Cerebellar nuclear complex (tissue), 1 donor: ENCODE measurements at places on chromosomes 12 and 14.

- no peak for DNase-seq
Observed at GRCh38 chr14:105527381-105527825, 1.0 kb downstream of the TMEM121 start.

- DNase-seq: no peak
Observed at GRCh38 chr14:99831903-99832685, 38.9 kb downstream of the EML1 start.

DNA sequence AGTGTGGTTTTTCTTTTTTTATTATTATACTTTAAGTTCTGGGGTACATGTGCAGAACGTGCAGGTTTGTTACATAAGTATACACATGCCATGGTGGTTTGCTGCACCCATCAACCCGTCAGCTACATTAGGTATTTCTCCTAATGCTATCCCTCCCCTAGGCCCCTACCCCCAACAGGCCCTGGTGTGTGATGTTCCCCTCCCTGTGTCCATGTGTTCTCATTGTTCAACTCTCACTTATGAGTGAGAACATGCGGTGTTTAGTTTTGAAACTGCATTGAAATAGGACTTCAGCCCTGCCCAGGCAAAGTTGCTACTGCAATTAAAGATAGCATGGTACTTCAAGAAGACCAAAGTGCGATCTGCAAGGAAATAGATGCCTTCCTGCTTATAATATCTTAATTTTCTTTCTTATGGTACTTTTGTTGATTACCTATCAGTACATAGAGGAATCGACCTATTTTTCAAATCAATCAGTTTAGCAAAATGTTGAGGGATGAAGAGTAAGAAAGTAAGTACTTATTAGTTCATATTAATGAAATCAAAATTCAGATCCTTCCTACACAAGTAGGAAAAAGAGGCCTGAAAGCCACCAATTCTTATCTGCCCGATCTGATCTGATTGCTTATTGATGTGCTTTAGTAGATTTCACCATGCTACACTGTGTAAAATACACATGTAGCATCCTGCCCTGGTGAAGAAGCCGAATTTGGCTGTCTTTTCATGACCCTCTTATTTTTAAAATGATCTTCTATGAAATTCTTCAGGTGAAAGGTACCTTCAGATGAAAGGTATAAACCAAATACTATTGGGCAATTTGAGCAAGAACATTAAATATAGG lies 1.6 kb downstream of the LTA4H start:
- no peak for DNase-seq

DNA sequence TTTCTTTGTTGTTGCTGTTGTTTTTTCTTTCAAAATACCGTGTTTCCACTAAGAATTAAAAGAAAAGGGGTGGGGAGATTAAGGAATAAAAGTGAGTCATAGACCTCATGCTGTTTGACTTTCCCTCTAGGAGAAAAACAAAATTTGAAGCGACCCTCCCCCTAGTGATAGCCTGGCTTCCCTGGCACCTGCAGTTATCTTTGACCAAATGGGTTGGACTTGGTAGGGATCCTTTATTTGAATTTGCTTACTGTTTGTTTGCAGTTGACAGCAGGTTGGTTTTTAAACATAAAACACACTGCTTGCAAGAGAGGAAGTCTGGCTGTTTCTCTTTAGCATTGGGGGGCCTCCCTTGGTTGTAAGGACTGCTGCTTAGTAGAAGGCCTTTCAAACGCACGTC lies 14.0 kb downstream of the OTX2 start:
- no peak for DNase-seq

- DNase-seq: no peak
Observed at GRCh38 chr12:104049903-104050356, at the start of gene GLT8D2. TSS of gene GLT8D2 (minus strand) at chr12:104050187. CDS start at chr12:104019648, 30,539 bp downstream.

GRCh38 chr12:12240662-12241340 lies 26.0 kb downstream of the LRP6 start:
- no peak for DNase-seq

DNA sequence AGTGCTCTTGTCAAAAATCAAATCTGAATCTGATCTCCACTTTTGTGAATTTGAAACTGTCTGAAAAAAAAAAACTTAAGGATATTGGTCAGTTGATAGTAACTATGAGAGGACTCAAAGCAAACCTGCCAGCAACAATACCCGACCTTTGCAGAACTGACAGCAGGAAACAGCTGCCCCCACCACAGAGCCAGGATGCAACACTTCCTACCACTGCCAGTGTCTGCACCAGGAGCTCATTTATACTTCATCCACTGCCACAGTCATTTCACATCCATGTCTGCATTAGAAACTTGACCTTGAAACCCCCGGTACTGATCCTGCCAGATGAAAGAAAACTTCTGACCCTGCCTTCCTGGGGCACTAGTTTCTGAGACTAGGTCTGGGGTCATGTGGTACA lies 27.4 kb upstream of the RXYLT1 start:
- DNase-seq: no peak

GRCh38 chr12:58566599-58566998 lies 353.7 kb downstream of the LRIG3 start:
- no peak for DNase-seq

GRCh38 chr12:131457331-131458047 lies 253.4 kb upstream of the SFSWAP start:
- no peak for DNase-seq

GRCh38 chr14:81091660-81092059 lies 129.1 kb downstream of the GTF2A1 start:
- no peak for DNase-seq

- DNase-seq: no peak
Observed at GRCh38 chr12:108109954-108110353, 19.1 kb upstream of the WSCD2 start.

DNA sequence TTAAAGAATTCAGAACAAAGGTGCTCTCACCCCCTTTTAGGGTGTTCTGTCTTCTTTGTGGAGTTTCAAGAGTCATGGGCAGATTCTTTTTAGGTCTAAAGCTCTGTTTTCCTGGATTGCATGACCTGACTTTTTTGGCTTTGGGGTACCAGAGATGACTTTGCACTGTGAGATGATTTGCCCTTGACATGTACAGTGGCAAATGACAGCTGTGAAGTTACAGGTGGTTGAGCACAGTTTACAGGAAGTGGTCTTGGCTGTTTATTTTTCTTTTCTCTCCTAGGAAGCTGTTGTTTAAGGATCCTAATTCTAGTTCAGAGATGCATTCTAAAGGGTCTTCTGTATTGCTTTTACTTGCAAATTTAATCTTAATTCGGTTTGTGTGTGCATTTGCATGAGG lies 83.8 kb upstream of the METAP2 start:
- DNase-seq: no peak

DNA sequence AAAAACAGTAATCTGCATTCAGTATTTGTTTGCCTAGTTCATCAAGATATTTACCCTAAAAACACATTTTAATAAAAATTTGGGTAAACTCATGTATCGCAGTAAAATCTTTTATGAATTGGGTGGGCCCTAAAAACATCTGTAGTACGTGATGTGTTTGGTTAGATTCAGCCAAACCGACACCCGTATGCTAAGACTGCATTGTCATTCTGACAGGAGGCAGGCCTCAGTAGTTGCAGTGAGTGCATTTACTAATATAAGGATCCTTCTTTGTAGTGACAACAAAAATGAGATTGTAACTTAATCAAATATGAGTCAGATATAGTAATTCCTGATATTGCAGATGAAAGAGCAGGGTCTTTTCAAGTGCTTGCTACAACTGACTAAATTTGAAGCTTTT lies 191.8 kb downstream of the SLC16A7 start:
- no peak for DNase-seq

- no peak for DNase-seq
Observed at GRCh38 chr12:110578694-110579534, 4.2 kb downstream of the PPTC7 start.

DNA sequence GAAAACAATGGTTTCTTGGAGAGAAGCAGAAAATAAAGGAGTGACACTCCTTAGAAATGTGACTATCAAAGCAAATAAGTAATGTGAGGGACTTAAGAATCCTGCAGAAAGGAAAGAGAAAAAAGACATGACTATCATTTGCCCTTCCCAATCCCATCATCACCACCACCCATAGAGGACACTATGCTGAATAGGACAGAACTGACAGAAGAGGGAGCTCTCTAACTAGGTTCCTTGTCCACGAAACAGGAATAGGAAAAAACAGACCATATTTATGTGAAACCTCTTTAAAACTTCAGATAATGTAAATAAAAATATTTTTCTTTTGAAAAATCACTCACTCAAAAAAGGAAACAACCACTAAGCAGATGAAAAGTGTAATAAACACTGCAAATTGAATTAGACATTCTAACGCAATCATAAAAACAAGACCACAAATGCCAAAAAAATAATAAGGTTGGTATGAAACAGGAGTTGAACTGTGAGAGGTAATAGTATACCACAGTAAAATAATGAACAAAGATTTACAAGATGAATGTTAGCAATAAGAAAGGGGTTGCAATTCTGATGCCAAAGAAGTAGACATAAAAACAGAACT lies 24.1 kb downstream of the KLRD1 start:
- no peak for DNase-seq

DNA sequence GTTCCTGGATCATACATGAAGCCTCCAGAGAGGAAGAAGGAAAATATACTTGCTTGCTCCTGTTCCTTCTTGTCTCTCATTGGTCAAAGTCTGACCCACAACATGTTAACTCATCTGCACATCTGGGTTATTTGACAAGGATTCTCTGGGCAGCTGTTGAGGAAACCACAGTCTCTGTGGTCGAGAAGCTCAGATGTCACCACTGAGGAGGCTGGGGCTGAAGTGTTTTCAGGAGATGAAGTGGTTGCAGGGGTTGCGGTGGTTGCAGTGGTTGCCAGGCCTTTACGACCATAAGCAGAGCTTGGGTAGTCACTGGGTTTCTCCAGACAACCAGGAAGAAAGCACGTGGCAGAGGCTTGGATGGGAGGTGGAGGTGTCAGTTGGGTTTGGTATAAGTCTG lies 265.0 kb upstream of the LRIG3 start:
- no peak for DNase-seq

DNA sequence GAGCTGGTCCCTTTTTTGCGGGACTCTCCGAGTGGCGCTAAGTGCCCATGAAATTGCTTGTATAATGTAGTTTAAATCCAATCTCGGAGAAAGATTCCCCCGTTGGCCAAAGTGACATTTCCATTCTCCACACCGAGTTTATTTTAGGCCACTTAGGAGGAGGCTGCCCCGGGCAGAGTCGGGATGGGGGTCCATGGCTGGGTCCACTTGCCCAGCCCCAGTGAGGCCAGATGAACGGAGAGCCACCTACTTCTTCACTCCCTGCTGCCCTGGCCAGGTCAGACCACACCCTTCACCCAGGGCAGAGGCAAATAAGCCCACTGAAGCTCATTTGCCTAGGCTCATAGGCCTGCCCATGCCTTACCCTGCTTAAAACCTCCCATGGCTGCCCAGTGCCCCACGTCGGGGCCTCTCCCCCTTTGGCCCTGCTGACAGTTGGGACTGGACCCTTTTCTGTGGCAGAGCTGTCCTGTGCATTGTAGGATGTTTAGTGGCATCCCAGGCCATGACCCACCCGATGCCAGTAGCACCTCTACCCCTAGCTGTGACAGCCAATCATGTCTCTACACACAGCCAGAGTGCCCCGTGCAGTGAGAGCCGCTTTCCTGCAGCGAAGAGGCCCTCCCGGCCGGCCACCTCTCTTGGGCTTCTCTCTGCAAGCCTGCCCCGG lies 51.3 kb downstream of the FAM222A start:
- DNase-seq: no peak

- no peak for DNase-seq
Observed at GRCh38 chr12:131092901-131093603, 139.3 kb downstream of the ADGRD1 start.

DNA sequence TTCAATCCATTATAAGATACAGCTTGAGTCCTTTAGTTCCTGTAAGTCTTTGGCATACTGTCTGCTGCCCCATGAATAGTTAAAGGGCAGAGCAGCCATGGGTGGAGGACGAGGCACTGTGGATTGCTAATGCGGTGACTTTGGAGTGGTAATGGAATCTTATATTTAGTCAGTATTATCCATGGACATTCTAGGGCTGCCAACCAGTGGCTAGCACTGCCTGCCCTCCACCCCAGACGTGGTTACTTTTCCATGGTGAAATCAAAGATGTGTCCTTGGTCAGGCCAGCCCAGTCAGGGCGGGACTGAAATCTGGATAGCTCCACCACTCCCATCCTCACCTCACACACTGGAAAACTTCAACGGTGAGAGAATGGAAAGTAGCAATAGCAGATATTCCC lies 2.3 kb downstream of the TTC9 start:
- DNase-seq: no peak
